Heart left ventricle (tissue), 16 donors: ENCODE measurements at places on chromosomes 13 and 19. TPM values are rescaled to one million over a fixed set of nuclear protein-coding genes. Genes with fewer than 3 reads are reported as not detected.
A peak's percentile ranks its signal among the peaks of the same experiment; 100 is the strongest.

Gene POLRMT
- polyA plus RNA-seq = 75.2 TPM

DNA sequence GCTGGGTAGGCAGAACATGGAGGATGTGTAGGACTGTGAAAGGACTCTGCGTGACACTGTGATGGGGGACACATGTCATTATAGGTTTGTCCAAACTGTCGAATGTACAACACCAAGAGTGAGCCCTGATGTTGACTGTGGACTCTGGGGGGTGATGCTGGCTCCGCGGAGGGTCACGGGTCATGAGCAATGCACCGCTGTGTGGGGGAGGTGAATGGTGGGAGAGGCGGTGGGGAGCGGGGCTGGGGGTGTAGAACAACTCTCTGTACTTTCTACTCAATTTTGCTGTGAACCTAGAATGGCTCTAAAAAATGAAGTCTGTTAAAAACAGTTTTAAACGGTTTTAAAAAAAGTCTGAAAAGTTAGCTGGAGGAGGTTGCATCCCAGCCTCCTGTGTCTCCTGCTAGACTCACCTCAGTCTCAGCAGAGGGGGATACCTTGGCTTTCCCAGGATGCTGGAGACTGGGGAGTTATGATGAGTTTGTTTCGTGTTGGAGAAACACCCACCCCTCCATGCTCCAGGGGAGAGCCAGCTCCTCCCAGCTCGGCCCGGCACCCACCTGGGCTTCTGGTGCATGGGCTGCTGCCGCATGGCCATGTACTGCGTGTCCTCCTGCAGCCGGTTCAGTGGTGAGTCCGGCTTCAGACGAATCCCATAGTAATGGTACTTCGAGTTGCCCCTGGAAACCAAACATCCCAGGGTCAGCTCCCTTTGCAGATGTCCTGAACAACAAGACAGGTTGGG lies 34.7 kb upstream of the RANBP3 start:
- DNase-seq = no peak

Gene SPRED3
- 1.3 TPM for polyA plus RNA-seq

GRCh38 chr13:98900442-98900841 lies 77.4 kb downstream of the DOCK9 start:
- no peak for DNase-seq

DNA sequence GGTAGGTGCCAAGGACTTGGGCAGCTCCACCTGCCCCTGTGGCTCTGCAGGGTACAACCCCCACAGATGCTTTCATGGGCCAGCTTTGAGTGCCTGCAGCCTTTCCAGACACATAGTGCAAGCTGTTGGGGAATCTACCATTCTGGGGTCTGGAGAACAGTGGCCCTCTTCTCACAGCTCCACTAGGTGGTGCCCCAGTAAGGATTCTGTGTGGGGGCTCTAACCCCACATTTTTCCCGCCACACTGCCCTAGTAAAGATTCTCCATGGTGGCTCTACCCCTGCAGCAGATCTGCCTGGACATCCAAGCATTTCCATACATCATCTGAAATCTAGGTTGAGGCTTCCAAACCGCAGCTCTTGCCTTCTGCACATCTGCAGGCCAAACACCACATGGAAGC lies 149.7 kb upstream of the FNDC3A start:
- no peak for DNase-seq

Gene ELANE
- polyA plus RNA-seq = 0.53 TPM

GRCh38 chr13:98755116-98755515 lies 2.6 kb upstream of the SLC15A1 start:
- DNase-seq = no peak

DNA sequence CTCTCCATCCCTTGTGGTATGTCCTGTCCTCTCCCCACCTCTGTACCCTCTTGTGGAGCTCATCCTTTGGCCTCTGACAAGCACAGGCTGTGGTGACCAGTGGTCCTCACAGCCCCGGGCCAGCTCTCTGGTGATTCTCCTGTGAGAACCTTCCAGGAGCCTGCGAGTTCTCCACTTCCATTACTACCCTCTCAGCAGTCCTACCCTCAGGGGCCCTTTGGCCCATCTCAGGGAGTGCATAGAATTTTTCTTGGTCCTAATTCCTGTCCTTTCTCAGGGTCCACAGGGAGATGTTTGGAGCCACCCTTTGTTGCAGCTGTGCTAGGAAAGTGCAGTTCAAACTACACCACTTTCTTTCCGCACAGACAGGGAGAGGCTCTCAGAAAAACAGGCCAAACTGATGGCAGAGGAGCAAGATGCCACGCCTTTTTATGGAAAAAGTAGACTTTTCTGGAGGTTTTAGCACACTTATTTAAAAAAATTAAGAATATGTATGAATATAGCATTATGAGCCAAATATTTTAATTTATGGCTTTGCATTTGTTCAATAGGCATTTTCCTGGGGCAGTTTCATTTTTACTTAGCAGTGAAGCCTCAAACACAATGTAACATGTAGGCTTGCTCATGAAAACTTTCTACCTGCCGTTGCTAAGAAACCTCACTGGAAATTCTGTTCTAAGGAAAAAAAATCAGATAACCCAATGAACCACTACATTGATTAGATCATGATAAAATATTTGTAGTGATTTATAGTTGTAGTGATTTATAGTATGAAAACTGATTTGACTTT lies 92.0 kb downstream of the GPR12 start:
- DNase-seq = no peak

Gene FFAR3
- polyA plus RNA-seq = 0.15 TPM

GRCh38 chr13:70844391-70845108 lies 736.3 kb upstream of the KLHL1 start:
- peak; percentile 27 for DNase-seq
